Activated CD8-positive, alpha-beta memory T cell treated with anti-CD3 and anti-CD28 coated beads for 36 hours (primary cell): ENCODE measurements at places on chromosomes 4 and X. TPM values are rescaled to one million over a fixed set of nuclear protein-coding genes. Genes with fewer than 3 reads are reported as not detected.

PCDH18 gene
- total RNA-seq = not detected

CAMK2D gene
- total RNA-seq = 62.3 TPM

ASB12 gene
- 0.15 TPM for total RNA-seq

AWAT1 gene
- total RNA-seq = not detected

SULT1E1 gene
- not detected for total RNA-seq

ODAPH gene
- total RNA-seq = not detected

TMEM271 gene
- total RNA-seq = not detected

EMCN gene
- not detected for total RNA-seq

LARP1B gene
- total RNA-seq = 23.4 TPM

PF4V1 gene
- not detected for total RNA-seq

OCRL gene
- total RNA-seq = 1.8 TPM

MAOA gene
- total RNA-seq = 10.0 TPM

HSD17B13 gene
- not detected for total RNA-seq

COL4A6 gene
- total RNA-seq = not detected

GATA1 gene
- total RNA-seq = not detected

LANCL3 gene
- 0.38 TPM for total RNA-seq

TMPRSS11D gene
- not detected for total RNA-seq

CLGN gene
- total RNA-seq = 0.15 TPM

TKTL2 gene
- not detected for total RNA-seq

HOPX gene
- total RNA-seq = 146 TPM

PCSK1N gene
- 3.0 TPM for total RNA-seq

TCEAL6 gene
- total RNA-seq = not detected

PRDM5 gene
- total RNA-seq = 0.48 TPM

TRIM60 gene
- not detected for total RNA-seq

DMRTC1 gene
- not detected for total RNA-seq

GABRG1 gene
- total RNA-seq = not detected

SMIM10 gene
- 1.2 TPM for total RNA-seq

ACOX3 gene
- total RNA-seq = 20.4 TPM

KLHL13 gene
- total RNA-seq = 0.42 TPM

CXCL10 gene
- total RNA-seq = 0.59 TPM

PORCN gene
- 11.6 TPM for total RNA-seq

TBC1D8B gene
- total RNA-seq = 0.99 TPM

PITX2 gene
- not detected for total RNA-seq

APELA gene
- total RNA-seq = not detected

TLR3 gene
- total RNA-seq = 0.13 TPM

VEGFC gene
- total RNA-seq = not detected

CCDC149 gene
- total RNA-seq = not detected

AKAP14 gene
- not detected for total RNA-seq

ADGRG4 gene
- total RNA-seq = not detected

SPACA5 gene
- total RNA-seq = not detected

HAND2 gene
- not detected for total RNA-seq

EVC2 gene
- total RNA-seq = 0.89 TPM

ETDA gene
- total RNA-seq = not detected

XK gene
- total RNA-seq = 0.13 TPM

MGAT4D gene
- total RNA-seq = not detected

EDA gene
- total RNA-seq = 0.97 TPM

IL3RA gene
- not detected for total RNA-seq

FREM3 gene
- not detected for total RNA-seq
